ENCODE measurements at places on chromosomes 6 and 20.

DNA sequence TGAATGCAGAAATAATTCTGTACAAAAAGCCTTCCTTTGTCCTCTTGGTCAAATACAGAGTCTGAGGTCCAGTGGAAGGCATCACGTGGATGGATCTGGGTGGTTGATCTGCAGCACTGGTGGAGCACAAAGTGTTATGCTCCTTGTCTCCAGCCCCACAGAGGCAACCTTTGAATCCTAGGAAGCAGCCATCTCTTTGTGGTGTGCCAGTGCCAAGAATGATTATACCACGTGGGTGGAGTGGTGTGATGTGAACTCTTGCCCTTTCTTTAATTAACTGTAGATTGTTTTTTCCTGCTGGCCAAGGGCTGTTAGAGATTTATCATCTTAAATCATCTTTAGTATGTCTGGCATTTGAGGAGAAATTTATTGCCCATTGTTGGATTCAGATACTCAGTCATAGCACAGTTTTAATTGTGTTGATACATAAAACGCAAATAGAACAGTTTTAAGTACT lies 31.1 kb downstream of the NCOA7 start:
- DNase-seq: no peak
- H3K27me3 ChIP-seq: no peaks in the 10 kb centered on the region
- no peak overlapping the region for H3K4me3 ChIP-seq
- no peaks in the 10 kb centered on the region for H3K4me1 ChIP-seq
- no peaks in the 10 kb centered on the region for H3K36me3 ChIP-seq

DNA sequence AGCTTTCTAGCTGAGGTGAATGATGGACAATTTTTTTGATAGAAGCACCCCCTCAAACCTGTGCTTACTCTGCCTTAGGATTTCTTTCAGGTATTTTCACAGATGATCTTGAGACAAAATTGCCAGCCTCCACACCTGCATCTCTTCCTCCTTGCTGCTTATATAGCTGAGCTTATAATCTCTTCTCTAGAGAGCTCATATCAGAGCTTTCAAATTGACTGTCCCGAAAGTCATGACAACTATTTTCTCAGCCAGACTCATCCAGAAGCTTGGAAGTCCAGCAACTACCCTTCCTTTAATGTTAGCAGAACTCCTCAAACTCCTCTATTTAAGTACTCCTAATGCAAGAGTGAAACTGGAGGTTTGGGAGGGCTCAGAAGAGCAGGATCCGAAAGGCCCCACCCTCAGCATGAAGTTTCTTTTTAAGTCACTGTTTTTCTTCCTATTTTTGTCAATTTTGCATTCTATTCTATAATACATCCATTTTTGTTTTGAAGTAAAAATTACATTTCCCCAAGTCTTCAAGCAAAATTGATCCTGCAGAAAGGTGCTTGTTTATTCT lies 12.7 kb downstream of the CGA start:
- DNase-seq: no peak
- H3K4me3 ChIP-seq: no peak overlapping the region
- H3K27me3 ChIP-seq: no peaks in the 10 kb centered on the region
- H3K36me3 ChIP-seq: no peaks in the 10 kb centered on the region

- no peak overlapping the region for H3K27ac ChIP-seq
- H3K4me3 ChIP-seq: no peak overlapping the region
- no peaks in the 10 kb centered on the region for H3K4me1 ChIP-seq
- H3K27me3 ChIP-seq: no peaks in the 10 kb centered on the region
- no peak for DNase-seq
These were observed 13.4 kb downstream of the UST start for GRCh38 chr6:148760258-148760534.

DNA sequence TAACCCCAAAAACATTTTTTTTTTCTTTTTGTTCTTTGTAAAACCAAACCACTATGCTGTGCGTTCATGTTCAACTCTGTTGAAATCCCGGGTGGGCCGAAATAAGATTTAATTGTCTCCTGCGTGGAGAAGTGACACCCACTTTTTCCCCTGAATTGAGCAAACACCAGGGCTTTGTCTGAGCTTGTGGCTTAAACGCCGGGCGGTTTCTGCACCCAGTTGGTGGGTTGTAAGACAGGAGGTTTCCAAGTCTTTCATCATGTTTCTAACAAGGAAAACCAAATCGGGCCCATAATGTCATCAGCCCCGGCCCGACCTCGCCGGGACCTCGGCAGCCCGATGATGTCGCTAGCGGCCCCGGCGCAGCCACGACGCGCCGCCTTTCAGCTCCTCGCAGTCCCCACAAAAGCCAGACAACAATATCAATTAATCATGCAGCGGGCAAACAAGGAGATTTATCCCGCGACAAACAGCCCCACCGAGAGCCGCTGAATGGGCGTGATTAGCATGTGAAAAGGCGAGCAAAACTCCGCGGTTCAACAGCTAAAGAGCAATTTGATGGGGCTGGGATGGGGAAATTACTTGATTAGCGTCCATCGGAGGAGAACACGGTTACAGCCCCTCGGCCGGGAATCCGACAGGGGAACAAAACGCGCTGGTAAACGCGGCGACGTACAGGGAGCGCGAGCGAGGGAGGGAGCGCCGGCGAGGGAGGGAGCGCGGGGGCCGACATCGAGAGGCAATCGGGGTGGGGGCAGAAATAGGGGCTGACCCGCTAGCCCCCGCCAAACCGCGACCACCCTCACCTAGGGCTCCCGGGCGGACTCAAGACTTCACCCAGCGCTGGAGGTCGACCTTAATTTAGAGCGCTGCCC lies 5.3 kb downstream of the LINC00237 start:
- no peak overlapping the region for H3K4me3 ChIP-seq
- no peaks in the 10 kb centered on the region for H3K4me1 ChIP-seq
- peaks cover 63% of the 10 kb centered on the region for H3K27me3 ChIP-seq
- H3K36me3 ChIP-seq: no peaks in the 10 kb centered on the region
- no peak for DNase-seq
- H3K27ac ChIP-seq: no peak overlapping the region

- no peaks in the 10 kb centered on the region for H3K27me3 ChIP-seq
- no peak for DNase-seq
- no peak overlapping the region for H3K27ac ChIP-seq
These were observed 57.2 kb downstream of the ZNF292 start for GRCh38 chr6:87212596-87212995.

DNA sequence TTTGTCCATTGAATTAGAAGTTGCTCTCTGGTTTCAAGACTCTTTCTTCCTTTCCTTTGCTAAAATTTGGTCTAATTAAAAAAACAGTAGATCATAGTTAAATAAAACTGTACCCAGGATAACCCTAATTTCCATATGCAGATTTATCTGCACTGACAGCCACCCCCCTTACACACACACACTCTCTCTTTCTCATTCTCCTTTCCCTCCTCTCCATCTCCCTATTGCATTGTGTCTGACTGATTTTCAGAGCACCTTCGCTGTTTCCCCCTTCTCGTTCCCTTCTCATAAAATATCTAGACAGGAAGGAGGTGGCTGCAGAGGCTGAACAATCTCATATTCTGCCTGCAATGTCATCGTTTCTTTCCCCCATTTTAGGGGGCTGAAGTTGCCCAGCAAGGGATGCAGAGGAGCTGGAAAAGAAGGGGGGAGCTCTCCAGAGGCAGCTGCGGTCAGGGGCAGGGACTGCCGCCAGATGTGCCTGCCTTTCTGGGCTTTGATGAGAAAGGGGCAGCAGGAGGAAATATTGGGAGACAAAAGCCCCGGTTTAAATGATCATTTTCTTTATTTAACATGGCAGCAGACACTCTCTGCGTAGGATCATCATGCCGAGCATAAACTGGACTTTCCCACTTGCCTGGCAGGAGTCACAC lies 22.5 kb upstream of the MMS22L start:
- no peak overlapping the region for H3K4me3 ChIP-seq
- no peaks in the 10 kb centered on the region for H3K27me3 ChIP-seq
- H3K27ac ChIP-seq: no peak overlapping the region
- no peaks in the 10 kb centered on the region for H3K36me3 ChIP-seq
- no peak for DNase-seq

DNA sequence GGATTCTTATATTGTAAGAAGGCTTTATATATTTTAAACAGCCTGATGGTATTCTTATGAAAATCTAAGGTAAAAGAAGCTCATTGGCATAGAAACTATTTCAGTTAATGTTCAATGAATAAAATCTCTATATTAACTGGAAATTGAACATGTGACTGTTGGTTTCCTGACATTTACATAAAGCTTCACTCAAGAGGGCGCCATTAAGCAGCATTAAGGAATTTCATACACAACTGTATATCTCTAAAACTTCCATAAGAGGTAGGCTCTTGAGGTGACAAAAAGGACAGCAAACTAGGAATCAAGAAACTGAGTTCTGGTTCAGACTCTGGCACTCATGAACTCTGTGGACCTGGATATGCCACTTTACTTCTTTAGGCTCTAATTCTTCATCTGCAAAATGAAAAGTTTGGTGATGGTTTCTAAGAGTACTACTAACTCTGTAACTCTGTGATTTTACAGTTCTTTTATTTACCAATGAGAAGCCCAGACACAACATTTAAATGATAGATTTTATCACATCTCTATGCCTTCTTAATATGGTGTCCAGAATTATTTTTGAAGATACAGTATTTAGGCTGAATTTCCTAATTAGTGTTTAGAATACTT lies 147.5 kb downstream of the FLRT3 start:
- no peak overlapping the region for H3K4me3 ChIP-seq
- peak; percentile 29 for DNase-seq
- H3K27me3 ChIP-seq: no peaks in the 10 kb centered on the region
- no peaks in the 10 kb centered on the region for H3K36me3 ChIP-seq
- H3K27ac ChIP-seq: no peak overlapping the region

GRCh38 chr6:81246200-81246599 lies 506.3 kb downstream of the TENT5A start:
- no peaks in the 10 kb centered on the region for H3K36me3 ChIP-seq
- H3K4me3 ChIP-seq: no peak overlapping the region
- DNase-seq: no peak
- no peaks in the 10 kb centered on the region for H3K27me3 ChIP-seq
- no peak overlapping the region for H3K27ac ChIP-seq
- no peaks in the 10 kb centered on the region for H3K4me1 ChIP-seq

- H3K27ac ChIP-seq: no peak overlapping the region
- H3K4me1 ChIP-seq: no peaks in the 10 kb centered on the region
- H3K4me3 ChIP-seq: no peak overlapping the region
- no peaks in the 10 kb centered on the region for H3K36me3 ChIP-seq
These were observed 289.4 kb downstream of the PHACTR1 start for GRCh38 chr6:13005994-13006393.

DNA sequence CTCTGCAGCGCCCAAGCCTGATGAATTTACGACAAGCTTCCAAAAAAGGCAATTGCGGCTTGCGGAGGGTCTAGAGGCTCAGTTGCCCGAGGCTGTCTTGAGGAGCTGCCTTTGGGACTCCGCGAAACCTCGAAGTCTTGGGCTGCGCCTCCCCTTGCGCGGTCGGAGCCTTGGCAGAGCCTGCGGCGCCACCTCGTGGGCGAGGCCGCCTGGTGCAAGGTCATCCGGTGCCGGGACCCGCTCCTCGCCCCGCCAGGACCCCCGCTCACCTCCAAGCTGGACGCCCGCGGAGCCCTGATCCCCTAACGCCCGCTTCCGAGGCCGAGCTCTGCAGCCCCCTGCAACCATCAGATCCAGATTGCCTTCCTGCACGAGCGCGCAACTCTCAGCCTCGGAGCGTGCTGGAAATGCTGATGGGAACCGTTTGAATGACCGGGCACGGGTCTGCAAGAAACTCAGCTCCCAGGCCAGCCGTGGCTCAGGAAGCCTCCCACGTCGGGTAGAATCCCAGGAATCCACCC lies 14.9 kb upstream of the FAM210B start:
- H3K27ac ChIP-seq: no peak overlapping the region
- H3K27me3 ChIP-seq: no peaks in the 10 kb centered on the region

GRCh38 chr20:57153238-57153905 lies 113.1 kb downstream of the BMP7 start:
- no peaks in the 10 kb centered on the region for H3K4me1 ChIP-seq
- H3K27me3 ChIP-seq: no peaks in the 10 kb centered on the region
- no peak overlapping the region for H3K27ac ChIP-seq
- no peak overlapping the region for H3K4me3 ChIP-seq
- no peak for DNase-seq

GRCh38 chr6:111813237-111813636 lies 60.0 kb downstream of the FYN start:
- no peaks in the 10 kb centered on the region for H3K27me3 ChIP-seq
- DNase-seq: no peak

DNA sequence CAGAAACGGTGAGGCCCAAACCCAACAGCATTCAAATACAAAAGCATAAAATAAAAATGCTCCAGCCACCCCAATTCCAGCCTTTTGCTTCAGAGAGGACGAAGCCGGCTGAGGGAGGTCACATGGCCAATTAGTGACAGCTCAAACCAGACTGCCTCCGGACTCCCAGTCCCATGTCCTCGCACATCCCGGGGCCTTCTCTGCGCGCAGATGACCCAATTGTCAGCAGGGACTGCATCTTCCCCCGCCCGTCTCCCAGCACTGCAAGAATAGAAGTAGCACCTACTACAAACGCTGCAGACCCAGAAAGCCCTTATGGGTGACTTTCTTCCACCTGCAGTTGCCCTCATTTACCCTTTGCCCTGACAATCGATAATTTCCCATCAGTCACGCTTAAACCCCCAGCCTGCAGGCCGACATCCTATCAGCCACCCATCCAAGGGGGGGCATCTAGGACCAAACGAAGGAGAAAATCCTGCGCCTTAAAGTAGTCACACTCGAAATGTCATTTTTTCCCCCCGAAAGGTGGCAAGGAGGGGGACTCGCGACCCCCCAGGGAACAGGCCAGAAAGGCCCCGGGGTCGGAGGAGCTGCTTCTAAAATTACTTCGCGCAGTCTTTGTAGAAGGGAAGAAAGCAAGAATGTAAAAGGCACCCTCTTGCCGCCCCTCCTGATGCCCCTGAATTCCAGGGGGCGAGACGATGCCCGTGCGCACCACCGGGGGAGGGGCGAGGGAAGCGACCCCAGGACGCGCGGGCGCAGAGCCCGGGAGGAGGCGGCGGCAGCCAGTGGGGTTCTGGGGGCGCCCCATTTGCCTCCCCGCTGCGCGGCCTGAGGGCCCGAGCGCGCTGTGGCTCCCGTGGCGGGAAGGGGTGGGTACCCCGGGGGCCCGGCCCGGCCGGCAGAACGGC lies 792 bp downstream of the SLC23A2 start:
- H3K27ac ChIP-seq: peak overlapping the region; percentile 53
- H3K27me3 ChIP-seq: no peaks in the 10 kb centered on the region
- peak overlapping the region; percentile 70 for H3K4me3 ChIP-seq
- H3K36me3 ChIP-seq: no peaks in the 10 kb centered on the region
- no peaks in the 10 kb centered on the region for H3K4me1 ChIP-seq

DNA sequence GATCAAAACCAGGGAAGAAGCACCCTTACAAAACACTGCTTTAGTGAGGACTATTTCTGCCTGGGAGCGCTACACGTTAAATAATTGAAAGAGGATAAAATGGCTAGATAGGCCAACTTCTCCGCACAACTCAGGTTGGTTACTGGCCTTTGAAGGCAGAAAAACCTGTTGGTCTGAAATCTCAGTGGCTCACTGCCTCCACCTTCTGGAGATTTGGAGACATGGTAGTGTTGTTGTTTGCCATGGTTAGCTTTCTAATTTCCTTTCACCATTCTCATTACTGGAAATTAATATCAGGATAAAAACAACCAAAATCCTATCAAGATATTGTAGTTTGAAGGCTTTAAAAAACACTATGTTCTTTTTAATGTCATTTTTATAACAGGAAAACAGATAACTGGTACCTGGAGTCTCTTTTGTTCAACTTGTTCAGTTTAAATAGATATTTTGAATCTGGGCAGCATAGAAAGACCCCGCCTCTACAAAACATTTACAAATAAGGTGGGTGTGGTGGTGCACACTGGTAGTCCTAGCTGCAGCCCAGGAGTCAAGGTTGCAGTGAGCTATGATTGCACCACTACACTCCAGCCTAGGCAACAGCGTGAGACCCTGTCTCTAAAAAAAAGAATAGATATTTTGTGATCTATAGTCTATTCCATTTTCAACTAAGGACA lies 27.5 kb upstream of the BCLAF1 start:
- H3K36me3 ChIP-seq: no peaks in the 10 kb centered on the region
- H3K27me3 ChIP-seq: no peaks in the 10 kb centered on the region
- H3K4me1 ChIP-seq: no peaks in the 10 kb centered on the region
- no peak overlapping the region for H3K4me3 ChIP-seq
- peak overlapping the region; percentile 27 for H3K27ac ChIP-seq
- DNase-seq: peak; percentile 67
